ENCODE measurements at places on chromosomes 13 and 19.
A peak's percentile ranks its signal among the peaks of the same experiment; 100 is the strongest.

DNA sequence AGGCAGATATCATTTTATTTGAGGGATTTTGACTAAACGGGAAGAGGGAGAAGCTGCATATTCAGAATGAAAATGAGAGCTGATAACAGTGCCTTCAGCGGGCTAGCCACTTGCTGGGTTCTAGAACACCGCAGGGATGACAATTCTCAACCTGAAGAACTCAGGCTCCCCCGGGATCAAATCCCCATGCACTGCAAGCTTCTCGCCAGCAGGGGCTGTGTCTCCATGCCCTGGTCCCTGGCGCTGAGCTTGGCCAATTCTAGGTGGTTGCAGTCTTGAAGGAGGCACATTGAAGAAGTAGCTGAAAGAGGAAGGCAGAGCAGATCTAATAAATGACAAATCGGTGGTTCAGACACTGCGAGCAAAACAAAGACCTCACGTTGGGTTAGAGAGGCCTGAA, 128.7 kb downstream of the UQCRFS1 start:
- no peak for DNase-seq

- DNase-seq: no peak
These were observed 66.6 kb upstream of the C1QTNF9B start for GRCh38 chr13:23963947-23964346.

GRCh38 chr13:79749984-79750551, 269.1 kb downstream of the NDFIP2 start:
- DNase-seq: no peak

GRCh38 chr13:37134411-37135041, 29.1 kb upstream of the CSNK1A1L start:
- no peak for DNase-seq

- DNase-seq: no peak
These were observed 2.1 kb upstream of the PNMA8B start for GRCh38 chr19:46497773-46498172.

GRCh38 chr19:40445780-40446262, 1.7 kb upstream of the SERTAD3 start:
- DNase-seq: no peak

GRCh38 chr19:29842471-29843179, 30.8 kb downstream of the CCNE1 start:
- no peak for DNase-seq

- DNase-seq: no peak
These were observed 109.7 kb downstream of the PAN3 start for GRCh38 chr13:28248080-28248479.

DNA sequence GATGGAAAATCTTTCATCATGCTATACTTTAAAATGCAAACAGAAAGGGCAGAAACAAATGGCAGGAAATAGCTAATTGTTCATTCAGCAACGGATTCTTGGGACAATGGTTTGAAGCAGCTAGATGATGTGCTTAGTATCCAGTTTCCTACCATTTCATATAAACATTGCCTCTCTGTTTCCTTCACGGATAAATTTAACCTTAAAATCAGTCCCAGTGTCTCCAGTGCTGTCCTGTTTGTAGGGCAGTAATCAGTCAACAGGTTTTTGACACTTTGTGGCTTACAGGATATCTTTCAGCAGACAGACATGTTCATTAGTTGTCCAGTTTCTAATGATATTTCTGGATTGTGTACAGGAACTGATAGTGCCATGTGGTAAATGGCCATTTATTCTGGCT, 24.7 kb upstream of the RB1 start:
- DNase-seq: peak; percentile 75

GRCh38 chr13:113638806-113639205, 19.2 kb downstream of the ATP4B start:
- DNase-seq: no peak

DNA sequence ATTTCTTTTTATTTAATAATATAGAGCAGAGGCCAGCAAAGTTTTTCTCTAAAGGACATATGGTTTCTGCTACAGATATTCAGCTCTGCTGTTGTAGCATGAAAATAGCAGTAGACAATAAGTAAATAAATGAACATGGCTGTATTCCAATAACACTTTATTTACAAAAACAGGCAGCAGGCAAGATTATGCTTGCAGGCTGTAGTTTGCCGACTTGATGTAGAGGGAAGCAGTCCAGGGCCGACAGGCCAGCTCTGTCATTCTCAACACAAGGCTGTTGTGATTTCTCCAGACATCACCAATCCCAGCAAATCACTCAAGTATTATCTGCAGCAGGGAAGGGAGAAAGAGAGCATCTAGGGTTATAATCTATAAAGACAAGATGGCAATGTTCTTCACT, 1062.5 kb upstream of the PCDH9 start:
- DNase-seq: no peak

DNA sequence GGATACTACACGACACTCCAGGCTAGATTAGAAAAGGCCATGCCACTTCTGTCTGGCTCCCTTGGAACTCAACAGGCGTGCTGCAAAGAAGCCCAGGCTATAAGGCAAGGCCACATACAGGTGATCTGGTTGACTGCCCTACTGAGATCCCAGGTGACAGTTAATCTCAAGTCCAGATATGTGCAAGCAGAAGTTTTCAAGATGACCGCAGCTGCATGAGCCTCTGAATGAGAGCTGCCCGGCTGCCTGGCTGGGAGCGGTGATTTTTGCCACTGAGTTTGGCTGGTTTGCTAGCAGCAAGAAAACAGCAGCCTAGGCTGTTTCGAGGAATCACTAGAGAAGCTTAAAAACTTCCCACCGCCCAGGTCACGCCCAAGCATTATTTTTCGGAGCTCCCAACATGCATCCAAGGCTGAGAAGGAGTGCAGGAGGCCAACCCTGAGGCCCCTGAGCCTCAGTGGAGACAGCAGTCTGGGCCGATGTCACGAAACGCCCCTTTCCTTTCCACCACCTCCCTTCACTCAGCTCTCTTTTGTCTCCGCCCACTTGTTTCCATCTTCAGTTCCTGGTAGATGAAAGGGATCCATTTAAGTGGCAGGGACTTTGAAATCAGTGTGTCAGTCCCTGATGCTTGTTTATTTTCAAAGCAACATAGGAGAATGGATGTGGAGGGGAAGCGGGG, 14.0 kb upstream of the URI1 start:
- no peak for DNase-seq

GRCh38 chr13:40192858-40193257, 473.6 kb downstream of the FOXO1 start:
- DNase-seq: no peak

DNA sequence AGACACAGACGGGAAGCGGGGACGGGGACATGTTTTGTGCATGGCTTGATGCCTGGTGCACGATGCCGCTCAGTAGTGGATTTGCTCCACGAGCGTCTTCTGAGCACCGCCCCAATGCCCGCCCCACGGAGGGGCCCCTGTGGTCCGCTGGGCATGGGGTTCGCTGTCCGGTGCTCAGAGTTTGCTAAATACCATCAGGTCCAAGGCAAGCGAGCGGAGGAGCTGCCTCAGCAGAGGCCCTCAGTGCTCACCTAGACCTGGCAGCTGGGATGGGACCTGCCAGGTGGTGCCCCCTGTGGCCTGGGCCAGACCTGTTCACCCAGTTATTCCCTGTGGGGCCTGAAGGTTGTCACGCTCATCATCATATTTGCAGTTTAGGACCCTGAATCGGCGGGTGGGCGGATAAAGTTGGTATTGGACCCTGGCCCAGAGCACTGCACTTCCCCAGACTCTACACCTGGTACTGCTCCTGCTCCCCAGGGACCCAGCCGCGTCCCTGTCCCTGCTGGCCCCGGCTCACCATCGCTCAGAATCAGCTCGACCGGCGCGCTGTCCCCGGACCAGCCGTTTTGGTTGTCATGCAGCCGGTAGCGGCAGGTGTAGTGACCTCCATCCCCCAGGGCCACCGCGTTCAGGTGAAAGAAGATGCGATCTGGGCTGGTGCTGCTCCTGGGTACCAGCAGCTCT, 2.3 kb downstream of the A1BG start:
- DNase-seq: no peak

DNA sequence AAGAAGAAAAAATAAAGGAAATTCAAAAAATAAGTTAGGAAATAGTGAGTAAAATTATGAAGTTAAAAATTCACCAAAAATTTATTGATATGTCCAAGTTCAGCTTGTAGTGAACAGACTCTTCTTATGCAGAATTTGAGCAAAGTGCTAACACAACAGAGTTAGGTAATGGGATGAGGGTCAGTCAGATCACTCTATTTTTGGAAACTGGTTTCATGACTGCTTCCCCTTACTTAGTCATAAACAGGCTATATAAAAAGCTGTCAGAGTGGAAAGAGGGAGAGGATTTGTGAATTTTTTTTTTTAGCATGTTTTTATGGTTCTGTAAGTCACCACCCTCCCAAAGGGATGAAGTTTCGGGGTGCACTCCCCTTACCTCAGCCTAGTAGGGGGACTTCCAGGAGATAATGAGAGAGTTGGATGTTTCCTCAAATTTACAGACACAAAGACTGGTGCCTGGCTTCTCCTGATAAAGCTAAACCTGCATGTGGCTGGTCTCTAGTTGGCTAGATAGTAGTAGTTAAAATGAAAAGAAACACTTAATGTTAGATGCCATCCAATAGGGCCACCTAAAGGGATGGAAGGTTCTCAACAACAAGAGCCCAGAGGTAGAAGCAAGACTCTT, 4.5 kb downstream of the CPB2 start:
- DNase-seq: no peak
